ENCODE measurements at places on chromosomes 16 and 17.

DNA sequence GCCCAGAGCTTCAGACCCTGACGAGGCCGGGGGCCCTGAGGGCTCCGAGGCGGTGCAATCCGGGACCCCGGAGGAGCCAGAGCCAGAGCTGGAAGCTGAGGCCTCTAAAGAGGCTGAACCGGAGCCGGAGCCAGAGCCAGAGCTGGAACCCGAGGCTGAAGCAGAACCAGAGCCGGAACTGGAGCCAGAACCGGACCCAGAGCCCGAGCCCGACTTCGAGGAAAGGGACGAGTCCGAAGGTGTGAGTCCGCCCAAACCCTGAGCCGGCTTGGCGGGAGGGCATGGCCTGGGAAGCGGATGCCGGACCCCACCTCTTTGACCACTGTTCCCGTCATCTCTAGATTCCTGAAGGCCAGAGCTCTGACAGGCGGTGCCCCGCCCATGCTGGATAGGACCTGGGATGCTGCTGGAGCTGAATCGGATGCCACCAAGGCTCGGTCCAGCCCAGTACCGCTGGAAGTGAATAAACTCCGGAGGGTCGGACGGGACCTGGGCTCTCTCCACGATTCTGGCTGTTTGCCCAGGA, 4.4 kb downstream of the NOL3 start:
- no peak for DNase-seq

DNA sequence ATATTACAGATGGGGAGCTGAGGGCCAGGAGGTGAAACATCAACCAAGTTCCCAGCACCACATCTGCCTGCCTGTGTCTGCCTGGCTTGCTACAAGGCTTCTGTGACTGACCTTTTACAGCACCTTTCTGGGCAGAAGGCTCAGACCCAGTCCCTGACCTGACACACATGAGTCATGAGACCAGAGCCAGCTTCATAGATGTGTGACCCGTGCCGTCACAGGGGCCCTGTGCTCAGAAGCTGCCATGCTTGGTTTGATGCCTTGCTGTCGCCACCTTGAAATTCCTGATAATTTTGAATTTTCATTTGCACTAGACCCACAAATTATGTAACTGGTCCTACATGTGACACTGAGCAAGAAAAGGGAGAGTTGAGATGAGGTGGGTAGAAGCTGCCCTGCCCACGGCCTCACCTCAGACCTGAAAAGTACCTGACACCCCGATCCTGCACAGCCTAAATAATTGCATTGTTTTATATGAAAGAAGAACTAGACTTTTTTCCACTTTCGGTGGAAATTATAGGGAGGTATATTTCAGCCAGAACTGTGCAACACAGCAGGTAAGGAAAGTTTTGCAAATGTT, 13.3 kb upstream of the PECAM1 start:
- no peak for DNase-seq

DNA sequence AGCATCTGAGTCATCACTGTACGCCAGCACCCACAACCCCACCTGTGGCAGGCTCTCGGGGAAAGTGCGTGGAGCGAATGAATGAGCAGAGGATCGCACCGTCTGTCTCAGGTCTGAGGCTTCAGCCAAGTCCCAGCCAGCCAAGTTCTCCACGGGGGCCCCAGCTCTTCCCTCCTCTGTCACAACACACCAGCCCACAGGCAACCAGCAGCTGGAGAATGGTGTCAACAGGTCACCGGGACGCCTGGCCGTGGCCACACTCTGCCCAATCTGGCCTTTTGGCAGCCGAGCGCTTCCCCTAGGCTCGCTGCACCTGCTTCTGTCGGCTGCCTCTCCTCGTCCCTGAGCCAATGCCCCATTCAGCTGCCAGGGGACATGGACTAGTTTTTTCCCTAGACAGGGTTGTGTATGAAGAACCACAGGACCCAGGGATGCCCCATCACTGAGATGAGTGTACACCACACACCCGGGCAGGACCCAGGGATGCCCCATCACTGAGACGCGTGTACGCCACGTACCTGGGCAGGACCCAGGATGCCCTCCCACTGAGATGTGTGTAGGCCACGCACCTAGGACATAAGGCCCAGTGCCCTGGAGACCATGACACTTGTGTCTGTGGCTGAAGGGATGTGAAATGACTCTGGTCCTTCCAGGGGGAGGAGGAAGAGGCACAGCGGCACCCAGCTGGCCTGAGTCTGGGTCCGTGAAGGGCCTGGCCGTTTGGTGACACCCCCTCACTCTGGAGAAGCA, 52.8 kb downstream of the ABR start:
- DNase-seq: no peak

DNA sequence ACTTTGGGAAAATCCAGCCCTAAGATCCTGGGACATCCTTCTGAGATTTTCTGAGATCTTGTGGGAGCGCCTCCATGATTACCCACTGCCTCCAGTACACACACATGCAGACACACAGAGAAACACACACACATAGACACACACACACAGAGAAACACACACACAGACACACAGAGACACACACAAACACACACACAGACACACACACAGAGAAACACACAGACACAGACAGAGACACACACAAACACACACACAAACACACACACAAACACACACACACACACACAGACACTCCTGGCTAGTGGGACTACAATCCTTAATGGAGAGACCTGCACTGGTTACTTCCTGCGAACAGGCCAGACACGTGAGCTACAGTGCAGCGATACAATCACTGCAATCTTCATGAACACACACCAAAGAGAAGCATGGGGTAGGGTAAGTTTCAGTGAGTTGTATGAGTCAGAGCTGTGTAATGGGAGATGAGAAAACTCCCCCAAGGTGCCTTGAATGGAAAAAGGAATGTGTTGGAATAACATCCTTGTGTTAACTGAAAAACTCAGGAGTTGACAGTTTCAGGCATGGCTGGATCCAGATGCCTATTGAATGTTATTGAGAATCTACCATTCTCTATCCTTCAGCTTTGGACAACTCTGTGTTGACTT, 79.5 kb downstream of the SLC6A2 start:
- DNase-seq: no peak

GRCh38 chr16:80741724-80742123, 62.7 kb downstream of the CDYL2 start:
- no peak for DNase-seq

Measured in globus pallidus (tissue), 1 donor.